Activated CD4-positive, alpha-beta T cell treated with anti-CD3 and anti-CD28 coated beads, Interleukin-10, Interleukin-2, amounts not matched to agents 100 ng/mL and 50 ng/mL, durations not matched to agents 16 hours and 8 hours (primary cell): ENCODE measurements at places on chromosomes 2 and 18.
A peak's percentile ranks its signal among the peaks of the same experiment; 100 is the strongest.

- no peak for DNase-seq
Measured at GRCh38 chr2:106658616-106659015, 171.5 kb downstream of the CD8B2 start.

DNA sequence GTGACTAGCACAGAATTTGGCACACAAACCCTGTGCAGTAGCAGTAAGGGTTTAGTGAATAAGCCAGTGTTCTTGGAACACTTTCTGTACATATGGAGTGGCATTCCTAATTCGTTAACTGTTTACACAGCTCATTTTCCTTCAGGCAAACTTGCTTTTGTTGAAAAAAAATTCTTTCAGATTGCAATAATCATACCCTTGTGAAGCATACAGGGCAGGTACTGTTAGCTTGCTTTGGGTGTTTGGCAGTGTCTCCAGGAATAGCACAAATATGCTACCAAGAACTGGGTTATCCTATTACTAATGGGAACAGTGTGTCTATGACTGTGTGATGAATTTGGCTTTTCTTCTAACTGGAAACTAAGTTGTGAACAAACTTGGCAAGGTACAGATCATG, 33.4 kb downstream of the UGP2 start:
- DNase-seq, result no peak

DNA sequence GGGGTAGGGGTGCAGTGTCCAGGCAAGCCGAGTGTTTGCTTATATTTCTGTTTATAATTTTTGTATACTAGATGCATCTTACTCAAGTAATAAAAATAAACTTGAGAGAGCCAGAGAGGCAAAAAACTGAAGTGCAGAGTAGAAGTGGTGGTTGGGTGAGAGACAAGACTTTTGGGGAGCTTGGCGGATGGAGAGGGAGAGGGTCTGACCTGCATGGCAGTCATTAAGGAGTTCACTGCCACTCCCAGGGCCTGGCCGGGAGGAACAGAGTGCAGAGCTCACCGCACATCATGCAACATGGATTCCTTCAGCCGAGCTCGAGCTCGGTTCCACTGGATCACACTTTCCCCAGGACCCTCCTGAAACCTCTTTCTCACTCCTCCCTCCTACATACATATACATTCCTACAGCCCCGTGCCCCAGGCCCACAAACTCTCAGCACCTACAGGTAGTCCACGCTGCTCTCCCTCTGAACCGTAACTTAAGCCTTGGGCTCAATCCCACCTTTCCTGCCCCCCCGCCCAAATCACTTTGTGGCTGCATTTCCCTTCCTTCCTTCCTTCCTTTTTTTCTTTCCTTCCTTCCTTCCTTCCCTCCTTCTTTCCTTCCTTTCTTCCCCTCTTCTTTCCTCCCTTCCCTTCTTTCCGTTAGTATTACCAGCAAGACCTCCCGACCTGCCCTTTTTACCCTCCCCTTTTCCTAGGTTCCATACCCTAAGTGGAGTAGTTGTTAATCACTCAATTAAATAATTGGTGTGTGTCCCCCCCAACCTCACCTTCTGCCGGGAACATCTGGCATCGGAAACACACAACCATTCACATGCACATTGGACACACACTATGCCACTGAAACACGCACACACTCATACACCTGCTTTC, 37.1 kb upstream of the ATP6V1B1 start:
- DNase-seq, result no peak

DNA sequence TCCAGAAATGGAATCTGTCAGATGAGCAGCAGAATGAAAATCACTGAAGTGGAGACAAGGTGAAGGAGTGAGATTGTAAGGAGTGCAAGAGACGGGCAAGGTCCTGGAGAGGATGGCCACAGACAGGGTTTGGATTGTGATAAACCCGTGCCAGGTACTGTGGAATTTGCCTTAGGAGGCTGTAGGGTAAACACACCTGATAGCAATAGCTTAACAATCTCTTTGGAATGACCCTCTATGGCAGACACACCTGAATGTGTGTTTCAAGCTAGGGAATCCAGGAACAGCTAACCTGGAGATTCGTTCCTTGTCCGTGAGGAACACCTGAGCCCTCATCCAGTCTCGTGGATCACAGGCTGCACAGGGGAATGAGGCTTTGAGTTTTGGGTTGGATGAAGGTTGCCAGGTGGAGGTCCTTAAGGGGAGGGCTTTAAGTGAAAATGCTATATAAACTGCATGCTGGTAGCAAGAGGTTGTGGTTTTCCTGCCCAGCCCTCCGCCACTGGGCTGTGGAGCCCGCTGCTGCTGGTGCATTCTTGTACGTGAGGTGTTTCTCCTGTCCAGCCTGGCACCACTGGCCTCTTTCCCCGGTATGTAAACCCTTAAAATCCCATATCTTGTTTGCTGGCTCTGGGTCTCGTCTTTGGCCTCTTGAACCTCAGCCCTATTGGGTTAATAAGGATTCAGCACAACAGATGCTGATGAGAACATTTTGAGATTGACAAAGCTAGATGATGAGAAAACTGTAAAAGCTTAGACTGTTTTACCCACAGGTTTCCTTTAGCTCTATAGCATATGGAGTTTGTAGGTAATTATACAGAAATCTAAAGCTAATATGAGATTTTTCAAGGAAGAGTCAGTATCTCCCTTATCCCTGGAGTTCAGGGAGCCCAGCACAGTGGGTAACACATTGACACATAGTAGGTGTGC, 117.9 kb downstream of the ARHGAP15 start:
- no peak for DNase-seq

DNA sequence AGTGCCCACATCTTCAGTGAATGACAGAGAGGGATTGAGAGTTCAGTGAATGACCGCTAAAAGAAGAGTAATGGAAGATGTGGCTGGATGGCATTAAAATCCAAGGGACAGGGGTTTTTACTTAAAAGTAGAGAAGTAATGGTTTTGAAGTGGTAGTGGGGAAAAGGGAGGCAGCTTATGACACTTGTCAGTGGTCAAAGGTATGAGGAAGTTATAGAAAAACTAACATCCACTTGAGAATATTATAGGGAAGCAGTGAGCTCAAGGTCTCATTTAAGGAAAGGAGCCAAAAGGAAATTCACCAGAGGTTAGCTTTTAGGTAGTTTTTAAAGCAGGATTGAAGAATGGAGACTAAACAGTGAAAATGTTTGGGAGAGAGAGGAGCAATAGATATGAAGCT, 24.3 kb downstream of the CDK15 start:
- no peak for DNase-seq

DNA sequence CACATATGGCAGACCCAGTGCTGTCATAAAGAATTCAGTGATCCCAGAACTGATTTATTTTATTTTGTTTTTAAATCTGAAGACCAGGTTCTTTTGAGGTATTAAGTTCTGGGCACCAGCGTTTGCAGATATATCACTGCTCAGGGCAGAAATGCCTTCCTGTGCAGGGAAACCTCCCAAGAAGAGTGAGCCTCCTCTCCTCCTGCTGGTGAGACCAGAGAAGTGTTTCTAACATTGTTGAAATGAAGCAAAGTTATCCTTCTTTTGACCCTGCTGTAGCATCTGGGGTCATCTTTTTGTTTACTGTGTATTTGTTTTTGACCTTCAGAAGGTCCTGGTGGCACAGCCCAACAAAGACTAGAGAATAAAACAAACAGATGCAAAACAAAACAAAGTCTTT, 94.0 kb downstream of the AQP4 start:
- DNase-seq, result no peak

DNA sequence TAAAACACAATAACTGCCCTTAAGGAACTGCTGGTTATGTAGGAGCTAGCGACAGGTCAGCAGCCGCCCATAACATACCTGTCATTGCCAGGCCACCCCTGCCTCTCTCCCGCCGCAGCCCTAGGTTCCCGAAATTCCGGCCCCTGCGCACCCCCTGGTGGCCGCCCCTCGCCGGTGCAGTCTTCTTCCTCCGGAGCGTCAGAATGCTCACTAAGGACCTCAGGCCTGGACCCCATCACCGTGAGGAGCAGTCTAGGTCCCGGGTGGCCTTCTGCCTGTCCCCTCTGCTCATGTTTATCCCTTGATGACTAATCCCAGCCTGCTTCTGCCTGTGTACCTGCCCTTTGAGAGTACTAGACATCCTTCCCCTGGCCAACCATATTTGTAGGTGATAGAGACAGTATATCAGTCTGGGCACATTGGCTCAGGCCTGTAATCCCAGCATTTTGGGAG, 115.7 kb upstream of the SLC1A4 start:
- peak; percentile 81 for DNase-seq

GRCh38 chr2:120675460-120676130, 60.1 kb upstream of the GLI2 start:
- peak; percentile 47 for DNase-seq

- DNase-seq, result no peak
Measured at GRCh38 chr2:54164106-54164505, 48.7 kb downstream of the ACYP2 start.

DNA sequence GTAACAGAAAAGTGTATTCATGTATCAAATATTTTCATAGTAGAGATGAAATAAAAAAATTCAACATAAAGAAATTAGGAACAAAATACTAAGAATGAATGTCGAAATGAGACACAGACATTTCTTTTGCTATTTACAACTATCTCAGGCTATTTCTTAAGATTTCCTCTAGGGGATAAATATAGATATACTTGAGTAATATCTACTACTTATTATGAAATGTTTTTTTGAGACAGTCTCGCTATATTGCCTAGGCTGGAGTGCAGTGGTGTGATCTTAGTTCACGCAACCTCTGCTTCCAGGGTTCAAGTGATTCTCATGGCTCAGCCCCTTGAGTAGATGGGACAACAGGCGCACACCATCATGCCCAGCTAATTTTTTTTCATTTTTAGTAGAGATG, 326.1 kb downstream of the RNF144A start:
- no peak for DNase-seq

DNA sequence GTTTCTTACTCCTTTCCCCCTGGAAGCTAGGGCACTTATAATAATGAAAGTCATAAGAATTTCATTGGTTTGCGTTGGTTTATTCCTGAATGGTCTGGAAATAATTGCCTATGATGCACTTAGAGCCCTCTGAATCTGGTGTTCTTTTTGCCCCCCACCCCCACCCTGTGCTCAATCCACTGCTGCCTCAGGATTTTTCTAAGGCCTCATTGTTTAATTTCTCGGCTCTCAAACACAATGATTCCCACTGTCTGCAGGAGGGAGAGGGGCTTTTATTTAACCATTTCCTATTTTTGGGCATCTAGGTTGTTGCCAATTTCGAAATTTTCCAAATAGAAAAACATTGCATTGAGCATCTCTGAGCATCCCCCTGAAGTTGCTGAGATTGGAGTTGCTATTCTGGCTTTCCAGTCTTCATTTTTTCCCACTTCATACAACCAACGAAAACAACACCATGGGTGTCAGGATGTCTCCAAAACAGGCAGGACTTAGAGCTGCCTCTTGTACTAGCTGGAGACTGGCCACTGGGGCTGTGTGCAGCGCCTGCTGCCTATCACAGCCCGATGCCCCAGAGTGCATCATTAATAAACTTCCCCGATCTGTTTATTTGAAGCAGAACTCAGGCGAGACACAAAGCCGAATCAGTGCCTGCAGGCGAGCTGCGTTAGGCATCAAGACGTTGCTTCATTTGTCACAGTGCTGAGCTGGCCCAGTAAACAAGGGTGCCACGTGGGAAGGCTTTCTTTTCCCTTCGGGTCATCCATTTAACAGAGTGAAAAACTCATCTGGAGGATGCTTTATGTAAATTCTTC, 1.8 kb upstream of the PCARE start:
- DNase-seq, result no peak

- no peak for DNase-seq
Measured at GRCh38 chr2:12957251-12957650, 240.5 kb downstream of the TRIB2 start.

GRCh38 chr2:189580241-189580651, 340 bp downstream of the SLC40A1 start:
- DNase-seq, result peak; percentile 37

GRCh38 chr2:30675758-30676157, 131.5 kb downstream of the CAPN13 start:
- no peak for DNase-seq

DNA sequence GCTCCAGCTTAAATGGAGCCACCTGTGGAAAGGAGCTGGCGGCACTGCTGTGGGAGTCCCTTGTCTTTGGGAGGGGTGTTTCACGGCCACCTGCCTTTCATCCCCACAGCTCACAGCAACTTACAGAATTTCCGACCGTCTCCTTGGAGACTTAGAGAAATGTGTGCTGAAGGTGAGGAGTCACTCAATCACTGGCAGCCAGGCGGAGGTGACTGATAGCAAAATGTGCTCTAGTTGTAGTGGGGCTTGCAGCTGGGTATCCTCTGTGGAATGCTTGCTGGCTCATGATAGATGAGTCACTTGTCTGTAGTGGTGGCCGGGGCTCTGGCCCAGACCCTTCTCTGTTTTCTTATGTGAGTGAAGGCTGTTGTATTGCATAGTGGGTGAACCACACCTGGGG, 110.7 kb downstream of the SH3RF3 start:
- no peak for DNase-seq

GRCh38 chr2:61822255-61822654, 31.6 kb downstream of the FAM161A start:
- DNase-seq, result no peak

GRCh38 chr2:30486655-30487054, 39.6 kb downstream of the LCLAT1 start:
- no peak for DNase-seq

- DNase-seq, result no peak
Measured at GRCh38 chr2:172462373-172462848, 35.0 kb downstream of the ITGA6 start.

DNA sequence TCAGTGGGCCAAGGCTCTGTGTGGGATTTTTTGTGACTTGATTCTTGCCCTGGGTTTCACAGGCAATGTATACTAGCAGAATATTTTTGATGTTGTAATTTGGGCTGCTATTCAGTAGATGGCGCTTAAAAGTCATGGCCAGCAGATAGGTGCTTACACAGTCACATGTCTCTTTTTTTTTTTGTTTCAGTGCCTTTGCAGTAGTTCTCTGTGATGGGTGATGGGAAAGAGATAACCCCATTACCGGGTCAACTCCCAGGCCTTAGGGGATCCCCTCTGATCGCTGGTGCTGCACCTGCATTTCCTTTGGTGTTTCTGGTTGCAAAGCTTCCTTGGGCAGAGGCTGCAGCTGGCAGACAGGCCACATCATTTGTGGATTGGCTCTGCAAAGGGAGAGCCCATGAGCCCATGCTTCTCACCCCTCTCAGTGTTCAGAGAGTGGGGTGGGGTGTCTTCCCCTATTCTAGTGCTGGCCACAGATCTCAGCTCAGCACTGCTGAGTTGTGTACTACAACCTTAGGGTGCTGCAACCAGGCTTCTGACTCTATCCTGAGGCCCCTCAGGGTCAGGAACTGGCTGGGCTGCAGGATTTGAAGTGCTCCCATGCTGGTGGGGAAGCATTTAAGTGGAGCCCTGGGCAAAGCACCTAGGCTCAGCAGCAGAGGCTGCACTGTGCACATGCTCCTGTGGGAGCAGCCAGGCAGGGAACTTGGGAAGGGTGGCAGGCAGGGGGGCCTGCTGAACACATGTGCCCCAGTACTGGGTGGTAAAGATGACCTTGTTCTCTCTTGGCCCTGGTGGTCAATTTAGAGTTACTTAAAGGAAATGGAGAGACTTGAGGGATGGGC, 219.8 kb upstream of the SPHKAP start:
- DNase-seq, result no peak
